Thoracic aorta endothelial cell (primary cell): ENCODE measurements at places on chromosomes 2 and 18. TPM values are rescaled to one million over a fixed set of nuclear protein-coding genes. Genes with fewer than 3 reads are reported as not detected.

The TTN gene
- total RNA-seq = 1.9 and 3.2 TPM in 2 replicates

The TBR1 gene
- under 0.01 TPM in 2 replicates for total RNA-seq

The TXNDC9 gene
- 133 and 148 TPM in 2 replicates for total RNA-seq

The USP14 gene
- total RNA-seq = 72.3 and 78.9 TPM in 2 replicates
